ENCODE measurements at places on chromosomes 1 and 21.

DNA sequence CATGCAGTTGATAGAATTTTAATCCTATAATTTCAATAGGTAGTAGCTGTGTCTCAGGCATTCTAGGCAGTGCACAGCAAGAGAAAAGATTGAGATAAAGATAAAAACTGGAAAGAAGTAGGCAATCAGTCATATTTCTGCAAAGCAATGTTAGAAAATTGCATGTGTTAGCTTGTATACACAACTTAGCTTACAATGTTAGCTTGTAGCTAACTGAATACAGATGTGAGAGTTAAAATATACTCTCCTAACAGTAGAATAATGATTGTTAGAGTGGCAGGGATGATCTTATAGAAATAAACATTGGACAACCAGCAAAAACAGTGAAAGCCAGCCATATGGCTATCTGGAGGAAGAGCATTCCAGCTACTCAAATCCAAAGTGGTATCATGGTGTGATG lies 29.0 kb downstream of the PTPRC start:
- DNase-seq: no peak

DNA sequence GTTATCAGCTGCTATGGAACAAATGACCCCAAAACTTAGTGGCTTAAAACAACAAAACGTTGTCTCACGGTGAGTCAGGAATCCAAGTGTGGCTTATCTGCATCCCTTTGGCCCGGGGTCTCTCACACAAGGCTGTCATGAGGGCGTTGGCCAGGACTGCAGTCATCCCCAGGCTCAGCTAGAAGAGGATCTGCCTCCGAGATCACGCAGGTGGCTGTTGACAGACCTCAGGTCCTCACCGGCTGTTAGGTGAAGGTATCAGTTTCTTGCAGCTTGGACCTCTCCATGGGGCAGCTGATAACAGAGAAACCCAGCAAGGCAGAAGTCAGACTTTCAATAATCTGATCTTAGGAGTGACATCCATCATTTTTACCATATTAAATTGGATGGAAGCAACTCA lies 52.7 kb upstream of the SYT6 start:
- DNase-seq: no peak

GRCh38 chr1:168833801-168834224 lies 104.8 kb upstream of the DPT start:
- DNase-seq: no peak

DNA sequence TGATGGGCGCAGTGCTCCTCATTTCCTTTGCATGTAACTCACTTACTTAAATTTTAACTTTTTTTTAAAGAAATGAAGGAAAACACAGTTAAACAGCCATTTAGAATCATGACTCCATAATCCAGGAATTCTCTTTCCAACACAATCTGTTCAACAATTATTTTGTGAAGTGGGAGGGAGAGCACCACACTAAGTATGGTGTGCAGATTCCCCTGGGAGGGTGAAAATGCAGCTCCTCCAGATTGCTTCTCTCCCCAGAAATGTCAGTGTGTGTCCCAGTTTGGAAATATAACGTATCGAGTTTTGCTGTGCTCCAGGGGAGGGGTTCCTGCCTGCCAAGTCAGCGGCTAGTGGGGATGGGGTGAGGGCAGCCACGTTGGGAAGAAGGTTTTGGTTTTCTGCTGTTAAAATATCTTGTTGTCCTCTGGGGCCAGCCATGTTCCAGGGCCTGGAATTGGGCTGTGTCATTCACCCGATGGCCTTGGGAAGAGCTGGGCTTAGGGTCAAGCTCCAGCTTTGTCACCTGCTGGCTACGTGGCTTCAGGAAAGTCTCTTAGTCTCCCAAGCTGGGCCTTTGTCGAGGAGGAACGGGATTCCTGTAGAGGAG lies 17.3 kb upstream of the DISP3 start:
- no peak for DNase-seq

- DNase-seq: peak; percentile 47
Measured at GRCh38 chr1:215888159-215888558, 321.1 kb downstream of the KCTD3 start.

GRCh38 chr1:81812712-81813111 lies 12.0 kb downstream of the ADGRL2 start:
- no peak for DNase-seq

- DNase-seq: no peak
Measured at GRCh38 chr1:81358151-81358550, 442.6 kb upstream of the ADGRL2 start.

GRCh38 chr1:42551180-42551579 lies 88.1 kb downstream of the CCDC30 start:
- no peak for DNase-seq

- no peak for DNase-seq
Measured at GRCh38 chr1:81597720-81598426, 202.9 kb upstream of the ADGRL2 start.

DNA sequence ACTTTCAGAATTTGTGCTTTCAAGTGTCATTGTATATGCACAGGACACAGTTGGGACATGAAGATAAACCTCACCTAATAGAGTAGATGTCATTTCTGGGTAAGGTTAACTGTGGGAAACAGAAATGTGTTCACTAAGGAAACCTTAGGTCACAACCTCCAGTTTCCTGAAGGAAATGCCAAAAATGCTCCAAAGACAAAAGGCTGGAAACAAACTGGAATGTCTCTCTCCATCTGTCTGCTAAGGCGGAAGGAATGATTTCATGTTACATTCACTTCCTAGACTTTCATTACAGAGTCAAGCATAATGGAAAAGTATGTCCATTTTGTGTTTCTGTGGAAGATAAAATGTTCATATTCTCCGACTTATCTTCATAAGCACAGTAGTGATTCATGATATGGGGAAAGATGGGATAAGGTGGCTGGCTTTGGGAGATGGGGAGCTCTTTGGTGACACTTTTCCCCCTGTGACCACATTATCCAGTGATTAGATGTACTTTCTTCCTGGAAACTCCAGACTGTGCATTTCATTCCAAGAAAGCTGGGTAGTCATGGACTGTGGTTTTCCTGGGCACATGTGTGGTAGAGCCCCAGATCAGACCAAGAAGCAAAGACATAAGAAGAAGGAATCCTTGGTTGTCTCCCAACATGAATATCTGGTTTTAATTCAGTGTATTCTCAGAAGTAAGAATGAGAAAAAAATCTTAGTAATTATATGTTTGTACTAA lies 5.7 kb downstream of the S1PR1 start:
- DNase-seq: no peak

- peak; percentile 39 for DNase-seq
Measured at GRCh38 chr1:50735443-50735842, 224.6 kb downstream of the FAF1 start.

DNA sequence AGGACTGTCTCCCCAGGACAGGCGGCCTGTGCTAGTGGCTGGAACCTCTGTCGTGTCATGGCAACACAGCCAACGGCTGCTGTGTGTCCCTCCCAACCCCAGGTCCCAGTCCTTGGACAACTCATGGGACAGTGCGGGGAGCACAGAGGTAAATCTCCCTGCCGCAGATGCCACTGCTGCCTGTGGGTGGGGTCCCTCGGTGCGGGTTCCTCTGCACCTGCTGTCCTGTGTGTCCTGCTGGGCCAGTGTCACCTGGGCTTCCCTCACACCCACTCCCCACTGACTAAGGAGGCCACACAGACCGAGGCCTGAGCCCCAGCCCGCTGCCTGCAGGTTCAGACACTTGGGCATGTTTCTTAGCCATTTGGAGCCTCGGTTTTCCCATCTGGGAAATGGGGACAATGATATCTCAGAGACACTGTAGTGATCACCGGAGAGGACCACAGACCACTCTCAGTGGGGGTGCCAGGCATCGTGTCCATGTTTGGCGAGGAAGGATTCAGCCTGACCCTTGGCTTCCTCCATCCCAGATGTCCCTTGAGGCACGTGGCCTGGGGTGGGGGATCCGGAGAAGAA lies 96.5 kb downstream of the SIK1 start:
- DNase-seq: no peak

DNA sequence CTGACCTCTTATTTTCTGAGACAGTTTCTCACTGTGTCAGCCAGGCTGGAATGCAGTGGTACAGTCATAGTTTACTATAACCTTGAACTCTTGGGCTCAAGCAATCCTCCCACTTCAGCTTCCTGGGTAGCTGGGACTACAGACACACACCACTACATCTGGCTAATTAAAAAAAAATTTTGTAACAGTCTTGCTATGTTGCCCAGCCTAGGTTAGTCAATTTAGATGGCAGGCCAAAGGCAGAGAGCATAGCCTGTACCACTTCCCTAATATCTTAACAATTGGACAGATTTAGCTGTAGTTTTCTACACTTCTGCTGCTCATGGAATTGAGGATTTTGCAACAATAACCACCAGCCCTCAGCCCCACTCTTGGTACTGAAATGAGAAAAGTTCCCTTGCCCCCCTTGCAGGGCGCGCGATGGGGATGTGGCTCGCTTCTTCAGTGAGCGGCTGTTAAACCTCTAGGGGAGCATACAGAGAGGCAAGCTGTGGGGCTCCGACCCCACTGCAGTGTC lies 34.9 kb upstream of the PTGFRN start:
- no peak for DNase-seq

GRCh38 chr1:216184126-216184680 lies 239.0 kb downstream of the USH2A start:
- DNase-seq: peak; percentile 23

- DNase-seq: no peak
Measured at GRCh38 chr1:91004145-91004544, 17.7 kb downstream of the ZNF644 start.

GRCh38 chr1:212291505-212292134 lies 6.4 kb downstream of the PPP2R5A start:
- DNase-seq: peak; percentile 60

GRCh38 chr1:56170784-56171320 lies 408.5 kb downstream of the PLPP3 start:
- DNase-seq: no peak

DNA sequence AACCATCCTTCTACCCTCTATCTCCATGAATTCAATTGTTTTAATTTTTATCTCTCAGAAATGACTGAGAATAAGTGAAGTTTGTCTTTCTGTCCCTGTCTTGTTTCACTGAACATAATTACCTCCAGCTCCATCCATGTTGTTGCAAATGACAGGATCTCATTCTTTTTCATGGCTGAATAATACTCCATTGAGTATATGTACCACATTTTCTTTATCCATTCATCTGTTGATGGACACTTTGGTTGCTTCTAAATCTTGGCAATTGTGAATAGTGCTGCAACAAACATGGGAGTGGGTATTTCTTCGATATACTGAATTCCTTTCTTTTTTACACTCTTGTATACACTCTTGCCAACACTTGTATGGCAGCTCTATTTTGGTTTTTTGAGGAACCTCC lies 72.8 kb upstream of the COX20 start:
- no peak for DNase-seq

DNA sequence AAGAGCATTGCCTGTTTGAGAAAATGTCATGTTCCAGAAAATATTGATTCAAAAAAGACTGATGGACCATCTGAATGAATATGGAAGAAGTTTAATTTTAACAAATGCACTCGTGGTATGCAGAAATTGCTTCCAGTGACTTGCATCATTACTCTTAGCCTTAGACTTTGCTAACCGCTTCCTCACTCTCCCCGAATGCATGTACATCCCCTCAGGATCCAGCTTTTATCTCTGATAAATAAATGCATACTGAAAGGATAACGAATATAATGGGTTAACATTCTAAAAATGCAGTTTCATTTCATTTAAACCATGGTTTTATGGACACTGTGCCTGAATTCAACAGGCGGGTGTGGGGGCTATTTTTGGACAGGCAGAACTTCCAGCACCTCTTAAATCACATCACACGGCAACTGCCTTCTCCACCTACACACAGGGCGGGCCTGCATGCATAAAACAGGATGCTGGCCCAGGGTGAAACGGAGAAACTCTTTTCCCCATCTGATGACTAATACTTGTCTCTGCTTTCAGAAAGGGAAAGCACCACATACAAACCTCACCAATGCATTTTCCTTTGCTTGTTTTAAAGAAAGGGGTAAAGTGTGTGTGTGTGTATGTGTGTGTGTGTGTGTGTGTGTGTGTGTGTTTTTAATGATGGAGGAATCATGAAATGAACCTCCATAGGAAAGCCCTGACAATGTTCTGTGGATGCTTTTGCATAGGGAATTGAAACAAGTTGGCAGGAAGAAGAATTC lies 48.7 kb downstream of the SPAG17 start:
- DNase-seq: peak; percentile 68

GRCh38 chr1:157218671-157219070 lies 80.5 kb upstream of the ETV3 start:
- no peak for DNase-seq

DNA sequence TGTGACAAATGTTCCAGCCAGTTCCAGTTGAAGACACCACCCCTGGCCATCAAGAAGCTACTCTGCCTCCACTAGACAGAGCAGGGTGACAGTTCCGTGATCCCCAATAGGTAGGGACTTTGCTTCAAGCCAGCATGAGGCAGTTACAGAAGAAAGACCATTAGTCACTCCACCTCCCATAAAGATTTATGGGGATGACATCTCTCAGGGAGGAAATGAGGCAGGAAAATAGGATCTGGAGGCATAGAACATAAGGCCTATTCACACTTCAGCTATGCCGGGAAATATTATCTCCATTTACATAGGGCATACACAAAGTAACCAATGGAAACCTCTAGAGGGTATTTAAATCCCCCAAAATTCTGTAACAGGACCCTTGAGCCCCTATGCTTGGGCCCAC lies 3.5 kb upstream of the GBP7 start:
- DNase-seq: no peak

- DNase-seq: no peak
Measured at GRCh38 chr1:93739472-93739871, 57.8 kb upstream of the BCAR3 start.

DNA sequence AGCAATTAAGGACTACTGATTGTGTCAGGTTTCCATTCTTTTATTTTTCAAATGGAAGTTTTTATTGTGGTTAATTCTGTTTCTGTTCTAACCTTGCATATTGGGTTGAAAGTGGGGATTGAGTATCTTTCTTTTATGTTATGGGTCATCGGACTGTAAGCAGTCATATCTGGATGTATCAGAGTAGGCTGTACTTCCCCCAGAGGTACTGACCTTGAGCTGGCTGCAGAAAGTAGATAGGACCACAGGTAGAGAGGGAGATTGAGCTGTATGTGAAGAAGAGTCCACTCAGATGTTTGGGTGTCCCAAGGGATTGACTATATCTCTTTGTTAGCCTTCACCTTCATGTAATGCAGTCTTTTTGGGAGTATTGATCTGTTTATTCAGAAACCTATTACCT lies 20.5 kb upstream of the ALG14 start:
- DNase-seq: no peak

- DNase-seq: no peak
Measured at GRCh38 chr1:89578151-89578550, 53.5 kb downstream of the LRRC8B start.

- DNase-seq: no peak
Measured at GRCh38 chr1:61149010-61149860, 66.9 kb downstream of the NFIA start.

DNA sequence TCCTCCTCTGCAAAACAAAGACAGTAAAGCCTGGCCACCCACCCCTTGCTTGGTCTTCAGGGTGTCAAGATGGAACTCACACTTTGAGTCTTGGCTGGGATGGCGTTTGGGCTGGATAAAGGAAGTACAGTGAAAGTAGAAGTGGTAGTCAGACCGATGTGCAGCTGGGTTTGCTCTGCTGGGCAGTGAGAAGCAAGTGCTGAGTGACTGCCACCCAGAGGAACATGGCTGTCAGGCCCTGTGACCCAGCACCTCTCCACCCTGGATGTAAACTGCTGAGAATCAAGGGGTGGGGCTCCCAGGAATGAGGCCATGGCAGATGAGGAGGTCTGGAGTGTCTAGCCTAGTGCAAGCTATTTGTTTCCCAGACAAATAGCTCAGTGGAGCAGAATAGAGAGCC lies 51.2 kb downstream of the POFUT2 start:
- no peak for DNase-seq
